Activated T-cell treated with anti-CD3 and anti-CD28 coated beads for 4 hours (primary cell): ENCODE measurements at places on chromosomes 1 and 21.

DNA sequence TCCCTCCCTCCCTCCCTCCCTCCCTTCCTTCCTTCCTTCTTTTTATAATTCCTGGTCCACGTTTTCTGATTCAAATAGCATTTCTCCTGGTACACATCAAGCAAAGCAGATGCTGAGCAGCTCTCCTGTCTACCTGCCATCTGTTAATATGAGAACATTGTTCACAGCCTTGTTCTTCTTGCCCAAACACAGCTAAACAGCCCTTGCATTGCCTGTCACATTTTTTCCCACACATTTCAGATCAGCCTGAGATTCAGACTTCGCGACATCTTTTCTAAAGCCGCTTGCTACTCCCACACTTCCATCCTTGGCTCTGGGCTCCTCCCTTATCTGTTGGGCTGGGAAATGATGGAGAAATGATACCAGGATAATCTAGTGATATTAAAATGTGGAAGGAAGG lies 200.5 kb downstream of the PCP4 start:
- no peak for DNase-seq

DNA sequence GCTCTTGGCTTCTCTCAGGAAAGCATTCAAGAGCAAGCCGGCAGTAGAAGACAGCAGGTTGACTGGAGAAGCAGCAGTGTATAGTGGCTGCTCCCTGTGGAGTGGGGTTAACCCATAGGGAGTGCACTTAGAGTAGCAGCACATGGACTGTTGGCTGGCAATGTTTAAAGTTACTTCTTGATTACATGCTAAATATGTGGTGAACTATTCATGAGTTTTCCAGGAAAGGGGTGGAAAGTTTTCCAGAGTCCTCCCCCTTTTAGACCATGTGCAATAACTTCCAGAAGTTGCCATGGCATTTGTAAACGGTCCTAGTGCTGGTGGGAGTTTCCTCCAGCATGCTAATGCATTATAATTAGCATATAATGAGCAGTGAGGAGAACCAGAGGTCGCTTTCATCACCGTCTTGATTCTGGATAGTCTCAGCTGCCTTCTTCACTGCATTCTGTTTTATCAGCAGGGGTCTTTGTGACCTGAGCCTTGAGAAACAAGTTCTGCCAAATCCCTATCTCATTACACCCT lies 131.8 kb downstream of the CCDC185 start:
- DNase-seq: no peak

DNA sequence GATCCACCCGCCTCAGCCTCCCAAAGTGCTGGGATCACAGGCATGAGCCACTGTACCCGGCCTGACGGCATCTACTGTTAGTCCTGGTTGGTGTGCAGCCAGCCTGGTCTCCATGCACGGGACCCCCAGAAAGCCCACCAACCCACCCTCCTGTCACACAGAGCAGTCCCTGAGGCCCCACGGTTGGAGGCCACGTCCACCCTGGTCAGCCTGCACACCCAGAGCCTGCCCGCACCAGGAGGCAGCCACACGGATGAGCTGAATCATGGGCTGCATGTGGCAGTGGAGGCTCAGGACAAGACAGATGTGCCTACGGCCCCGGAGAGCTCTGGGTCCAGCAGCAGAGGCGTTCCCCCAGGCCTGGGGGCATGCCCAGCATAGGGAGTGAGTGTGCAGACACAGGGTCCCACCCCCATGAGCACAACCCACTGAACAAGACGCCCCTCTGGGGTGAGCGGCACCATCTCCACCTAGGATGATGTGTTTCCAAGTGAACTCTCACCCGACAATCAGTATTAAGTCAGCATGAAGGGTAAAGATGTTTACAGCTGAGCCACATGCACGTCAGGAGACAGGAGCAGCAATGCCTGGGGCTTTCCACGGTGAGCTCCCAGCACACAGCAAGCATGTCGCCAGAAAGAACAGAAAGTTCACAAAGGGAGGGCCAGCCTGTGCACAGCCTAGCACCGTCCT lies 102.1 kb downstream of the WDR4 start:
- no peak for DNase-seq

DNA sequence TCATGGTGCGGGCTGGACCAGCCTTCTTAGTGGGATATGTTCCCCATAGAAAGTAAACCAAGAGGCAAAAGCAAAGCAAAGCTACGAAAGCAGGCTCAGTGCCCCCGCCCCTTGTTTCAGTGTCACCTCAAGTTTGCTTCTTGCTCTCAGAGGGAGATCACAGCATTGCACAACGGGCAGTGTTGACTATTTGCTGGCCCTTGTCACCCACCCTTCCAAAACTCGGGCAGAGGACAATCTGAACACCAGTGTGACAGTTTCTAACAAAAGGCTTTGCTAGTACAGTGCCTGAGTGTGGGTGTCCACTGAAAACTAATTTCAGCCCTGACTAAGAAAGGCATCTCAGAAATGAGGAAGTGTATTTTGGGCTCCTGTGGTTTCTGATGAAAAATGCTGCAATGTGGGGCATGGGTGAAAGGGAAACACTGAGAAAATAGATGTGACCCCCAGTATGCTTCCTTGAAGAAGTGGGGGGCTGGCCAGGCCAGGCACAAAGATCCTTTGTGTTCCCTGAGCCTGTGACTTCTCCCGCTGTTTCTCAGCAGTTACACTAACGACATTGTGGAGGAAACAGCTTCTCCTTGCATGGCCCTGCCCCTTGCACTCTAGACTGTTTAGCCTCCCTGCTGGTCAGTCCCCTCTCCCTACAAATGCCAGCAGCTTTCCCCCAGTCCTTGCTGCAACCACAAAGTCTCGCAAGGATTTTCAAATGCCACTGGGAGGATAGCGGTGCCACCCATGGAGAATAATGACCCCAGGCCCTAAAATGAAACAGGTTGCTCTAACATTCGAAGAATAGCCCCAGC lies 33.3 kb upstream of the KCNE1 start:
- DNase-seq: no peak

DNA sequence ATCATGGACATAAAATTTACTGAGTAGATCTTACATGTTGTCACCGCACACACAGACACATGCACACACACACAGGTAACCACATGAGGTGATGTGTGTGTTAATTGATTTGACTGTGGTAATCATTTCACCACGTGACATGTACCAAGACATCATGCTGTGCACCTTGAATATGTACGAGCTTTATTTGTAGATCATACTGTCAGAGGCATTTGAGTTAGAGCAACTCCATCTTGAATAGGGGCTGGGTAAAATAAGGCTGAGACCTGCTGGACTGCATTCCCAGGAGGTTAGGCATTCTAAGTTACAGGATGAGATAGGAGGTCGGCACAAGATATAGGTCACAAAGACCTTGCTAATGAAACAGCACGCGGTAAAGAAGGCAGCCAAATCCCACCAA lies 31.7 kb upstream of the TRIM17 start:
- DNase-seq: no peak

DNA sequence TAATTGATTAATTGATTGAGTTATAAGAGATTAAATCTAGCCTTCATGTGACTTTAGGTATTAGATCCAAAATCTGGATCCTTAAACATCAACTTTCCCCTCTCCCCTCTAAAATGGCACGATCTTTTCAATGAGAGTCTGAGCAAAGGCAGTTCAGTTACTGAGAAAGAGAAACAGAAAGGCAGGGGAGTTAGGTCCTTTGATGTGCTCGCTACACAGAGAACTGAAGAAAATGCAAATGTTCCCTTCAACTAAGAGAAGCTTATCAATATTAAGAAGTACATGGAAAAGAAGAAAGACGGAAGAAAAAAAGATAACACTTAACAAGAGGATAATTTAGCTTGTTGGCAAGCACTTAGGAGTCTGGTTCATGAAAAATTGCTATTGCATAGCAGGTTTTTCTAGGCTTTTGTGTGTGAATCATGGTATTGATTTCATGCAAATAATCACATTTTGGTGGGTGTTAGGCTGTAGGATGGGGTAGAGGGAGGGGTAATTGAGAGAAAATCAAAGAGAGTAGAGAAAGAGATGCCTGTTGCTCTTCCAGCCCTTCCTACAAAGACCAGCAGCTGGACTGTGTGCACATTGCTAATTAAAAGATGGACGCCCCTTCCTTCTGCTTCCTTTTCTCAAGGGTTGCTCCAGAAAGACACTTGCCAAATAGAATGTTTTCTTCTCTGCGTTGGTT lies 307.6 kb upstream of the PLXNA2 start:
- no peak for DNase-seq

- DNase-seq: no peak
These were observed 254.3 kb downstream of the RGS7 start for GRCh38 chr1:241102664-241103063.

DNA sequence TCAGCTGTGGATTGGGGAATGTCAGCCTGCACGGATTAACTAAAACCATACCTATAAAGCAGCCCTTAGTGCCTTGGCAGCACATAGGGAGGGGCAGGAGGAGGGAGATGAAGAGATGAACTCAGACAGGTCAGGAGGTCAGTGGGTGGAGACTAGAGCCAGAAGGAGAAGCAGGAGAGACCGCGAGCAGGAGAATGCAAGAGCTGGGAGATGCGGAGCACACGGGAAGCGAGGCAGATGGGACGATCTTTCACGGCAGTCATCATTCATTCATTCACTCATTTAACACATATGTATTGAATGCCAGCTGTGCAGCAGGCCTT lies 41.9 kb downstream of the NEK2 start:
- DNase-seq: no peak

DNA sequence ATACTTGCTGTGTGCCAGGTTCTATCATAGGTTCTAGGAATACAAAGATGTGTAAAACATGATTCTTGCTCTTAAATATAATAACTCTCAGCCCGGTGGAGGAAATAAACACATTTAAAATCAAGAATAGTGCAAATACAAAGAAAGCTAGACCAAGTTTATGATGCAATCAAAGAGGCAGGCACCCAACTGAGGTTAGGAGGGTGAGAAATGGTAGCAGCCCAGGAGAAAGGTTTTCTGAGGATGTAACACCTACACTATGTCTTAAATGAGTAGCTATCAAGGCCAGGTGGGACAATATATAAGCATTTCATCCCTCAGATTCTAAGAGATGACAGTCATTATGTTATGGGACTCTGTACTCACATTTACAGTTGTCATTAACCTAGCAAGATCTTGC lies 9.7 kb upstream of the PIGC start:
- DNase-seq: no peak

- no peak for DNase-seq
These were observed 61.8 kb upstream of the POU2F1 start for GRCh38 chr1:167158813-167159275.

DNA sequence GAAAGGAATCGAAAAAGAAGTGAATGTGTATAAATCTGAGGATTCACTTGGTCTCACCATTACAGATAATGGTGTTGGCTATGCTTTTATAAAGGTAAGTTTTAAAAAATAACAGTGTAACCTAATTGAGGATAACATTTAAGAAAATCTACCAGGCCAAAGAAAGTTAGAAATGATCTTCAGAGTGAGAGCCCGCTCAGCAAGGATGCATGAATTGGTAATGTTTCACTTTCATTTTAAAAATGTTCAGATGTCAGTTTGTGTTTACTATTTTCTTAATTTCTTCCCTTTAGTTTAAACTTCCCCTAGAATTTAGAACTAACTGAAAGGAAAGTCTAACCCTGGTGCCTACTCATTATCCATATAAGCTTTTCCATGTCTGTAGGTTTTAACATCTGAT lies 35.0 kb downstream of the GIPC2 start:
- no peak for DNase-seq

GRCh38 chr1:193706766-193707165 lies 520.4 kb upstream of the B3GALT2 start:
- DNase-seq: no peak

- DNase-seq: no peak
These were observed 53.6 kb upstream of the ASB17 start for GRCh38 chr1:75985827-75986226.

DNA sequence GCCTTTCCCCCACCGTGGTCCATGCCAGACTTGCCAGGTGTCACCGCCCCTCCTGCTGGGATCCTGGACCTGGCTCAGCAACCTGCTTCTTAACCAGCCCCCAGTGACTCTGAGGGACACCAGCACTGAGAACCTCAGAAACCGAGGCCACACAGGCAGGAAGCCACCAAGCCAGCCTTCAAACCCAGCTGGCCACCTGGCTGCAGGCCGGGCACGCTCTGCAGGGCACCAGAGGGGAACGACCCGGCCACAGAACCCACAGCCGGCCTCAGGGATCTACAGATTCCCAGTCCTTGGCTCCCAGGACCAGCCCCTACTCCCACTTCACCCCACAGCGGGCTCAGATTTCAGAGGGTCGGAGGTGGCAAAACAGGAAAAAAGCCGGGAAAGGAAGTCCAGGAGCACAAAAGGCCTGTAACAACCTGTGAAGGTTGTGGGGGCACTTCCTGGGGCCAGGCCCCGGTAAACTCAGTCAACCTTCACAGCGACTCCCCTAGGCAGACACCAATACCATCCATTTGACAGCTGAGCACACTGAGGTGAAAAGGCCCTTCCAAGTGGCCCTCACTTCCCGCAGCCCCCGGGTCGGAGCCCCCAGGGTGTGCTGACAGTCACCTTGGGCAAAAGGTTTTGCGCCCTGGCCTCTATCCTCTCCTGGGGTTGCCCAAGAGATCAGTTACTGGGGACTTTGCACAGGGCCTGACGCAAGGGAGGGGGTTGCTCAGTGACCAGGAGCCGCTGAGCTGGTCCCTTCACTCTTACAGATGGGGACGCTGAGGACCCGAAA lies 14.1 kb downstream of the RUNX3 start:
- DNase-seq: no peak

DNA sequence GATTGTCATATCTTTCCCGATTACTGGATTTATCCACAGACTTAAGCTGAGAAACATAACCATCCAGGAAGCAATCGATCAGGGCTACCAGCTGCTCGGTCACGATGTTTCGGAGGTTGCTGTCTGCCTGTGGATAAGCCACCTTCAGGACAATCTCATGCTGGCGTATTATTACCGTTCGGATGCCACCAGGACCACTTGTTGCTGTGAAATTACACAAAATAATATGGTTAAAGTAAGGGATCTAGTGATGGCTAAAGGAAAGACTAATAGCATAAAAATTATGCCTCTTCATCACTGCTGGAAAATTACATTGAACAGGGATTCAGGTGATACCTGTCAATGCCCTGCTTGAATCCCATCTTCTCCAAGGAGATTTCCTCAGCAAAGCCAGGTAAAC lies 30.8 kb upstream of the ACTA1 start:
- no peak for DNase-seq

DNA sequence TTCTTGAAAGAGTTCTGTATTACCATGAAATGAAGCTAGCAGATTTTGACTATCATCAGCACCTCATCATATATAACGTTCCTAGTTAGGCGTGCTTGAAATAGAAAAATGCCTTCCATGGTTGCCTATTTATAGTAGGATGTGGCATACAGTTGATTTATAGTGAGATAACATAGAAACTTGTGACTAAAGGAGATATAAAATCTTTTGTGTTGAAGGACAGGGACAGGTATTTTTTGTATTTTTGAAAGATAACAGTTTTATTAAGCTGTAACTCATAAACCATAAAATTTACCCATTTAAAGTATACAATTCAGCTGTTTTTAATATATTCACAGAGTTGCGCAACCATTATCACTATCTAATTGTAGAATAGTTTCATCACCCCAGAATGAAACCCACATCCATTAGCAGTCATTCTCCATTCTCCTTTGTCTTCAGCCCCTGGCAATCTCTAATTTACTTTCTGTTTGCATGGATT lies 19.3 kb downstream of the SPEN start:
- DNase-seq: no peak

GRCh38 chr21:44925378-44925755 lies 4.7 kb upstream of the ITGB2 start:
- no peak for DNase-seq

- DNase-seq: no peak
These were observed 45.6 kb upstream of the COA6 start for GRCh38 chr1:234327577-234328164.
